ENCODE measurements at places on chromosomes 13 and 19.

DNA sequence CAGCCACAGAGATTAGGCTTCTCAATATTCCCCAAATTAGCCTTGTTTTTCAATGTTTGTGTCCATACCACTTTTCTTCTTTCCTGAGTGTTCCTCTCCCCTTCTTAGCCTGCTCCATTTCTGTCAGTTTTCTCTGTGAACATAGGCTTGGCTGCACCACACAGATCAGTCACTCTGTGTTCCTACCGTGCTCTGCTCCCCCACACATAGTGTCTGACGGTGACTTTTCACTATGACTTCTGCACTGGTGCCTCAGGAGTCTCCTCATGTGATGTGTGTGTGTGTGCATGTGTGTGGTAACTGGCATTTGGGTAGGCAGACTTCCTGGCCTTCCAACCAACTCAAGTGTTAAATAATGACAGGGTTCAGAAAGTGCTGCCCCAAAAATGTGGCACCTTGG, 47.9 kb upstream of the MYCBP2 start:
- no peak for DNase-seq

DNA sequence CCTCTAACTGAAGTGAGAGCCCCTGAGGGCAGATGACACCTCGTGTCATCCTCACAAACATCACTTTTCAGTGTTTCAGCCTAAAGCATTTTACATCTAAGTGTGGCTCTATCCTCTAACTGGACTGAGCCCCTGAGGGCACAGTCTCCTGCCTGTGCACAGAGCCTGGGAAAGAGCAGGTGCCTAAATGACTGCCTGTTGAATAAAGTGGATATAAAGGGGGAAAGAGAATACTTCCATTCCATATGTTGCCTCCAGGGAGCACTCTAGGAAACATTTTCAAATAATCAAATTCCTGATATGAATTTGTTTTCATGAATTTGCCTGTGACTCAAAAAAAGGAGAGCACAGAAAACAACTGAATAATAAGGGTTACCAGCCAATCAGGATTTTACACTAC, 32.2 kb downstream of the CNMD start:
- no peak for DNase-seq

DNA sequence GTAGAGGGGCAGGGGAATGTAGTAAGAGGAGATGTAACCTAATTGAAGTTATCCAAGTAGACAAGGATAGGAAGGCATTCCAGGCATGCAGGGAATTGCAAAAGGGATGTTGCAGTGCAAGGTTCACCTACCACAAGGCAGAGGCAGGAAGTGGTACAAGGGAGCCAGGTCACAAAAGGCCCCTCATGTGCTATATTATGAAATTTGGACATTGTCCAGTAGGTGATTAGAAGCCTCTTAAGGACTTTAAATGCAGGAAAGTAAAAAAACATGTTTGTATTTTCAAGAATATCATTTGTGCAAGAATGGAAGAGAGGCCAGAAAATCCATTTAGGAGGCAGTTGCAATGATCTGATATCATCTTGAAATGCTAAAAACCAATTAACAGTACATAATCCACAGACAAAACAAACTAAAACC, 111.4 kb downstream of the FRY start:
- no peak for DNase-seq

GRCh38 chr13:74003374-74003773, 130.8 kb downstream of the KLF12 start:
- no peak for DNase-seq

DNA sequence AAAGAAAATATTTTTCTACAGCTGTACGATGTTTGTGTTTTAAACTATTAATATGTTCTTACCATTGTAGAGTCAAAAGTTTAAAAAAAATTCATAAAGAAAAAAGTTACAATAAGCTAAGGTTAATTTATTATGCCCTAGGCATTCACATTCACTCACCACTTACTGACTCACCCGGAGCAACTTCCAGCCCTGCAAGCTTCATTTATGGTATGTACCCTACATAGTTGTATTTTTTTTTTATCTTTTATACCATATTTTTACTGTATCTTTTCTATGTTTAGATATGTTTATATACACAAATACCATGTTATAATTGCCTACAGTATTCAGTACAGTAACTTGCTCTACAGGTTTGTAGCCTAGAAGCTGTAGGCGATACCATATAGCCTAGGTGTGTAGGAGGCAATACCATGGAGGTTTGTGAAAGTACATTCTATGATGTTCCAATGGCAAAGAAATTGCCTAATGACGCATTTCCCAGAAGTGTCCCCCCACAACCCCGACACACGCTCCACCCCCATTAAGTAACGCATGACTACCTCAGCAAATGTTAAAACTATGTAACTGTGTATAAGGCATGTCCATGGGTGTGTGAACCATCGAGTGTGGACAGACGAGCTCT, 60.4 kb downstream of the SLITRK6 start:
- no peak for DNase-seq

Measured in retina (tissue), 1 donor.